ENCODE measurements at places on chromosomes 3 and 15. TPM values are rescaled to one million over a fixed set of nuclear protein-coding genes. Genes with fewer than 3 reads are reported as not detected.

RBPMS2 gene
- 2.8 TPM for polyA plus RNA-seq

KLHL40 gene
- not detected for polyA plus RNA-seq

SLC24A5 gene
- not detected for polyA plus RNA-seq

SLC38A3 gene
- 0.36 TPM for polyA plus RNA-seq

CLDN18 gene
- polyA plus RNA-seq, result not detected

ABI3BP gene
- polyA plus RNA-seq, result 26.7 TPM

SLC22A14 gene
- polyA plus RNA-seq, result 0.10 TPM
